ENCODE measurements at places on chromosomes 2 and 18.

- no peak for DNase-seq
Observed at GRCh38 chr2:124162256-124162655, 137.2 kb downstream of the CNTNAP5 start.

GRCh38 chr2:36480636-36481035 is 117.3 kb downstream of the FEZ2 start:
- no peak for DNase-seq

DNA sequence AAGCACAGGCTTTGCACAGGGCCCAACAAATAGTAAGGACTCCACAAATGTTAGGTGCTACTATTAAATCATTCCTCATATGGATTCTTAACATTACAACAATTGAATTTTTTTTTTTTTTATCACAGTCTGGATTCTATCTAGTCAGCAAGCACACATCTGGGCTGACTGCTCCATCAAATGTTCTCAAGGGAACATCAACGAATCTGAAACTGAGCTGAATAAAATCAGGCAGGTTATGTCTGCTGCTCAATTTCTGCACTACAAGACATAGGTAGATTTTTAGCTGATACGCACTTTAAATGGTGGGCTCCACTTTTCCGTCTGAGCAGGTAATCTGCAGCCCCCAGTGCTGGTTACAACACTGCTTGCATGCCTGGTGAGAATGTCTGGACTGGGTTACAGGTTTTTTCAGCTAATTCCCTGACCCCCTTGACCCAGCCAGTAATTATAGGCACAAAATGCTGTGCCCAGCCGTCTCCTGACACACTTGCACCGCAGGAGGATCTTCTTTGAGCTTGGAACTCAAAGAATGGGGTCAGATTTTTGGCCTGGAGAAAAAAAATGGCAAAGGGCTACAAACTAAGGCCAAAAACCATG is 44.6 kb downstream of the ADD2 start:
- no peak for DNase-seq

DNA sequence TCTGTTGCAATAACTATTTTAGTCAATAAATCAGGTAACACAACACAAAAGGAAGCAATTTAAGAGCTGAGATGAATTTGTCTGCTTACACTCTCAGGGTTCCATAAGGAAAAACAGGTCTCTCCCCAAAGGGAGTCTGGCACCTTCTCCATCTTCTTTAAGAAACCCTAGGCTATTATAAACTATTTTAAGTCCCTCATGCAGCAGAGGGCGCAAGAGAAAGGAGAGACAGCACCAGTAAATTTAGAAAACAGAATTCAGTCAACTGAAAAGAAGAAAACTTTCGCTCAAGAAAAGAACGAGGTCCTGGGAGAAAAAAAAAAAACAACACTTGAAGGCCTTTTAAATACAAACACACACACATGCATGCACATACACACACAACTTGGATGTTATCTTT is 19.1 kb downstream of the SULT1C4 start:
- DNase-seq = no peak

- DNase-seq = peak; percentile 16
Observed at GRCh38 chr2:55419233-55419678, 400 bp downstream of the CCDC88A start.

- no peak for DNase-seq
Observed at GRCh38 chr2:239579081-239579480, 178.3 kb upstream of the HDAC4 start.

DNA sequence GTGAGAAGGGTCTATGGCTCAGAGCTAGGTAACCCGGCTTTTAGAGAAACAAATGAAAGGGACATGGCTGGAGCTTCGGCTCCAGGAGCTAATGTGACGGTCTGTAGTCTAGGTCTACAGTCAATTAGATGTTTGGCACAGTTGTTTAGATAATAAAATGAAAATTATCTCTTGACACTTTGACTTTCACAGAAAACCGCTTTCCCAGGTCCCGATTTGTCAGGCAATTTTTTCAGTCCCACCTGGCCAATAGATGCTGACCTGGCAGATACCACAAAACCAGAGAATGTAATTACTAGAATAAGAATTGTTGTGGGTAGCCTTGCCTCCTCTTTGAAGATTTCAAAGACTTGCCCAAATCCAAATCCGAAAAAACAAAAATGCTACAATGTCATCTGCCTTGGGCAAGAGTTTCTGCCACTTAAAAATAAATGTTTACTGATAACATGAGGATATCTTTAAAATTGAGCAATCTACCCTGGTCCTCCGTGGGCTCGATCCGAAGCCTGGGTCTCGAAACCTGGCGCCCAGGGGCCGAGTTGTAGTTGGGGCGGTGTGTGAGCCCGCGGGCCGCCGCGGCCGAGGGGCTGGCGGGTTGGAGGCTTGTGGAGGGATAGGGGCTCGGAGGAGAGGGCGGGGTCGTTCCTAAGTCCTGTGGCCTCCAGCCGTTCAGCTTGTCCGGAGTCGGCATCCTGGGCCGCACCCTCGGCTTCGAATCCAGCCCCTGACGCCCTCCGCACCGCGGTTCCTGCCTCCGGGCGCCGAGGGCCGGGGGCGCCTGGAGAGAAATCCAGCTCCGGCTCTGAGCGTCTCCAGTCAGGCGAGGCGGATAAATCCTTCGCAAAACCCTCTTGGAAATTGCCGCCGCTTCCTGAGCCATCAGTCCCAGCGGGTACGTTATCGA is 2.3 kb downstream of the EMX1 start:
- no peak for DNase-seq

DNA sequence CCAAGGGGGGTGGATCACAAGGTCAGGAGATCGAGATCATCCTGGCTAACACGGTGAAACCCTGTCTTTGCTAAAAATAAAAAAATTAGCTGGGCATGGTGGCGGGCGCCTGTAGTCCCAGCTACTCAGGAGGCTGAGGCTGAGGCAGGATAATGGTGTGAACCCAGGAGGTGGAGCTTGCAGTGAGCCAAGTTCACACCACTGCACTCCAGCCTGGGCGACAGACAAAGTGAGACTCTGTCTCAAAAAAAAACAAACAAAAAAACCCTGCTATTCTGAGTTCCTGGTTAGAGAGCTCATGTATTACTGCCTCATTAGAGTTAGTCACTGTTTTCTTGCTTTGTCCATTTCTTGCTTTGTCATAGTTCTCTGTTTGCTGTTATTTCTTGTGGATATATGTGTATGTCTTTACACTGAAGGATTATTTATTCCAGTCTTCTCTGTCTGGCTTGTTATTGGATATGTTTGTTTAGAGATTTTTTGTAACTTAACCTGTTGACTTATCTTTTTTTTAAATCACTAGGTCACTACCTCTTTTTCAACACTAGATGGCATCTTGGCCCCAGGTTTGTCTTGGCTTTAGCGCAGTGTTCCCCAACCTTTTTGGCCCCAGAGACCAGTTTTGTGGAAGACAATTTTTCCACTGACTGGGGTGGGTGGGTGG is 17.0 kb downstream of the TTLL4 start:
- no peak for DNase-seq

DNA sequence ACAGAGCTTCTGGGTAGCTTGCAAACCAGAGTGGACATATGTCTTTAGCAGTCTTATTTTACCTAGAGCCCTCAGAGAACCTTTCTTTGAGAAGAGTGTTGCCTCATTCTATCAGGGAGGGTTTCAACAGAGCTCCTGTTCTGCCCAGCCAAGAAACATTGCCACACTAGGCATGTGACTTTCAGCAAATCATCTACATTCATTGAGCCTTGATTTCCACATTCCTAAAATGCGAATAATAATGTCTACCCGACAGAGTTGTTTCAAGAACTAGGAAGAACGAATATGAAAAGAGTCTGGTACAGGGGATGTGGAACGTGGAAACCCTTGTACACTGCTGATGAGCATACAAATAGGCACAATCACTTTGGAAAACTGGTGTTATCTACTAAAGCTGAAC is 7.8 kb upstream of the PRKAG3 start:
- DNase-seq = no peak

DNA sequence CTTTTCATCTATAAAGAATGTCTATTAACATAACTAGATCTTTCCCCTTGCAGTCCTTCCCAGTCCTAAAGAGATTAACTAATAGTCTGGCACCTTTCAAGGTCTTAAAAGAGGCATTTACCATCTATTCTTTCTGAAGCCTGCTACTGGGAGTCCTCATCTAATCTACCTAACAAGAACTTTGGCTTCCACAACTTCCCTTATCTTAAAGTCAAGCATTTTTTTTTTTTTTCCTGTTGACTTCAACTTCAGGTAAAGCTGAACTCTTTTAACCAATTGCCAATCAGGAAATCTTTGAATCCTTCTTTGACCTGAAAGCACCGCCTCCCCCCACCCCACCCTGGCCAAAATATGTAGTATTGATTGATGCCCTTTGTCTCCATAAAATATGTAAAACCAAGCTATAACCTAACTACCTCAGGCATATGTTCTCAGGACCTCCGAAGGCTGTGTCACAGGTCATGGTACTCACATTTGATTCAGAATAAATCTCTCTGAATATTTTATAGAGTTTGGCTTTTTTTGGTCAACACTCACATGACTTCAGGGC is 168.6 kb downstream of the PTPRM start:
- DNase-seq = no peak

DNA sequence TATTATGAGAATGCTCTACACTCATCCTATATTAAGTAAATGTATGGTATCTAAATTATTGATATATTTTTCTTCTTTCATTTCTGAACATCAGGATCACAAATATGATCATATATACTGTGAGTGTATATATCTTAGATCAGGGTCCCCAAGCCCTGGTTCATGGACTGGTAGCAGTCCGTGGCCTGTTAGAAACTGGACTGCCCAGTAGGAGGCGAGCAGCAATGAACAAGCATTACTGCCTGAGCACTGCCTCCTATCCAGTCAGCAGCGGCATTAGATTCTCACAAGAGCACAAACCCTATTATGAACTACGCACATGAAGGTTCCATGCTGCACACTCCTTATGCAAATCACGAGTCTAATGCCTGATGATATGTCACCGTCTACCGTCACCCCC is 1247.1 kb upstream of the NXPH2 start:
- no peak for DNase-seq

DNA sequence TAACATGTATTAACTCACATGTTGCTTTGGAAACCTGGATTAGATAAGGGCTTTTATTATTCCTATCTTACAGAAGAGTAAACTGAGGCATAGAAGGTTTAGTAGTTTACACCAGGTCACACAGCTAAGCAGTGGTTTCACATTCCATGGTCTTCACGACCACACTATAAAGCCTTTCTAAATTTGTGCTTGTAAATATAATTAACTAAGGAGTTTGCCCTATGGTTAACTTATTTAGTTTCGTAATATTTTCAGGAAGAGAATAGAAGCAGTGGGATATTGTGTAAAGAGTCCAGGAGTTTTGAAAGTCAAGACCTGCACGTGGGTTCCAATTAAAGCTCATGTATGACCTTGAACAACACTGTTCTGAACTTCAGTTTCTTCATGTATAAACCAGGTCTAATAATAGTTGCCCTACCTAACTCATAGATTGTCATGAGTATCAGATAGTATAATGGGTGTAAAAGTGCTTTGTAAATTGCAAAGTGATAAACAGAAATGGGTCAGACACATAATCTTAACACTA is 19.5 kb upstream of the SOS1 start:
- no peak for DNase-seq

- DNase-seq = no peak
Observed at GRCh38 chr2:170368370-170368769, 190.4 kb downstream of the MYO3B start.

DNA sequence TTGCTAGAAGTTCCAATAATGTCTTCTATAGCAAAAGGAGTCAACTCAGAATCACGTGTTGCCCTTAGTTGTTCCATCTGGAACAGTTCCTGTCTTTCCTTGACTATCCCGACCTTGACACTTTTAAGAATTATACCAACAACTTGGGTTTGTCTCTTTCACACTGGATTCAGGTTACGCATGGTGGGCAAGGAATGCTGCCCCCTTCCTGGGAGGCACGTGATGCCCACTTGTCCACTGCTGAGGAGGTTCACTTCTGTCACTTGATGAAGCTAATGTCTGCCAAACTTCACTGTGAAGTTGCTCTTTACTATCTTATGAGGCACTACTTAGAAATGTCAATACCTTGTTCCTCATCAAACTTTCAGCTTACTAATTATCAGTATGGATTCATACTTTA is 5.3 kb downstream of the COX5B start:
- DNase-seq = no peak

DNA sequence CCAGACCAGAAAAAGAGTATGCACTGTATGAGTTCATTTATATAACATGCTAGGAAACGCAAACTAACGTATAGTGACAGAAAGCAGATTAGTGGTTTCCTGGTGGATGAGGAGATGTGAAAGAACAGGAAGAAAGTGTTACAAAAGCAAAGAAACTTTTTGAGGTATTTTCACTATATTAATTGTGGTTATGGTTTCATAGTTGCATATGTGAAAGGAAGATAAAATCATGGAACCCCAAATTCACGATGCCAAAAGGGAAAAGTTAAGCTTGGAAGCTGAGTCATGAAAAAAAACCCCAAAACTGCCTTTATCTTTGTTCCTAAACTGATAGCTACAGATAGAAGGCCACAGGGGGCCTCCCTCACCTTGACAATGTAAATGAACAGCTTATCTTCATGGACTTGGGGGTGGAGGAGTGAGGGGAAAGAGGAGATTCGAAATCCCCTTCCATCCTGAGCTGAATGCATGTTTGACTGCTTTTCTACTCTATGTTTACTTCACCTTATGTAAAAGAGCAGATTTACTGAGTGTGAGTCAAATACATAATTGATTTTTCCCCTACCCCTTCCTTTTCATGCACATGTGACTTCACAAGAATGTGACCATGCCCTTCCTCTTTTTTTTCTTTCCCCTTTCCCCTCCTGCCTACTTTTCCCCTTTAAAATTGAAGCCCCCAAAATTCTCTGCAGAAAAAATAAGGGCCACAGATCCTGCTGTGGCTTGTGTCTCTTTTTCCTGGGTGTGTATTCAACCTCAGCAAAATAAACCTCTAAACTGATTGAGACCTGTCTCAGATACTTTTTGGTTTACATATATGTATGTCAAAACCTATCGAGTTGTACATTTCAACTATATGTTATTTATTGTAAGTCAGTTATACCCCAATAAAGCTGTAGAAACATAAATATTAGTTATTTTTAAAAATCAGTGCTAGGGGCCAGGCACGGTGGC is 100.1 kb upstream of the TLK1 start:
- peak; percentile 19 for DNase-seq

- no peak for DNase-seq
Observed at GRCh38 chr18:14914771-14915170, 166.8 kb downstream of the ANKRD30B start.
